Inflammatory macrophage (primary cell): ENCODE measurements at places on chromosomes 4 and X.

DNA sequence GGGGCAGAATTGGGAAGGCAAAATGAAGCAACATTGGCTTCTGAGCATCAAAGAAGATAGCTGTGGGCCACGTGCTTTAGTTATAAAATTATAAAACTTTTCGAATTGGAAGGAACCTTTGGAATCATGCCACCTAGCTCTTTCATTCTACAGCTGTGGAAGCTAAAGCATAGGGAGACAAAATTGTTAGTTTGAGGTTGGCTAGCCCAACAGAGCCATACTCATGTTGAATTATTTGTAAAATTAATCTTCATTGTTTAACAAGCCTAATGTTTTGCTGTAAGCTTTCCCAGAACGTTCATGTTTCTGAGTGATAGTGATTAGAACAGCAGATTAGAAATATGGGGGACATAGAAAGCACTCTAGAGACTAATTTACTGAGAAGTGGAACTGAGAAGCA is 35.9 kb downstream of the HHIP start:
- no peak for DNase-seq

DNA sequence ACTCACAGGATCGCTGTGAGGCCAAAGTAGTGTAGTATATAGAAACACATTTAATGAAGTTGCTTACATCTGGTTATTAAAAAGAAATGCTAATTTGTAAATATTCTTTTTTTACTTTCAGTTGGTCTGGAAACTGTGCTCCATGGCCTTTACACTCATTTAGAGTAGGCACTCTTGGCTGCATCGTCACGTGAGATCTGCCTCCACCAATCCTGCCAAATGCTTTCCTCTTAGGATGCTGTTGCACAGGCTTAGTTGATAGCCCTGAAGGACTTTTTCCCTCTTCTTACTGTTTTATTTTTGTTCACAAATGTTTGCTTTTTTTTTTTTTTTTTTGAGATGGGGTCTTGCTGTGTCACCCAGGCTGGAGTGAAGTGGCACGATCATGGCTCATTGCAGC is 6.3 kb downstream of the CPE start:
- no peak for DNase-seq

GRCh38 chr4:11782859-11783258 is 354.2 kb upstream of the HS3ST1 start:
- no peak for DNase-seq

DNA sequence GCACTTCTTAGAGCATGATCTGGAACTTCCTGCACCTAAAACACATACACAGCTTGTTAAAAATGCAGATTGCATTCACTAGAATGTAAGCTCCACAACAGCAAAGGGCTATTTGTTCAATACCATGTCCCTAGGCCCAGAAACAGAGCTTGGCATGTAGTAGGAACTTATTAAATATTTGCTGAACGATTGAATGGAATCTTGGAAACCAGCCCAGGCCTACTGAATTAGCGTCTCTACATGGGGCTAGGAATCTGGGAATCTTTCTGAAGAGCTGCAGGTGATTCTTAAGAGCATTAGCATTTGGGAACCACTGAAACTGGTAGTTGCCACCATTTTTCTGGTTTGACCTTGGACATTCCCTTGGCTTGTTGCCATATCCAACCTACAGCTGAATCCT is 234.1 kb downstream of the STIM2 start:
- DNase-seq, result no peak

- DNase-seq, result no peak
Observed at GRCh38 chr4:76696109-76696508, 201.8 kb downstream of the SOWAHB start.

DNA sequence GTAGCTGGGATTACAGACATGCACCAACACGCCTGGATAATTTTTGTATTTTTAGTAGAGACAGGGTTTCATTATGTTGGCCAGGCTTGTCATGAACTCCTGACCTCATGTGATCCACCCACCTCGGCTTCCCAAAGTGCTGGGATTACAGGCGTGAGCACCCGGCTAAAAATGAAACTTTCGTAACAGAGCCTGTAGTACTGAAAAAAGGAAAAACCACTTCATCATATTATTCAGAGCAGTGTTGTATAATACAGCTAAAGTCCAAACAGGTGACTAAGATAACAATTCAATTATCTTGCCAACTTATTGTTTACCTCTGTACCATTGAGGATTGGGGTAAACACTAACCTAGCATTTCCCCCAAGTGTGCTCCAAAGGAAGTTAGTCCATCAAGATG is 43.9 kb upstream of the HPRT1 start:
- peak; percentile 53 for DNase-seq

GRCh38 chr4:14309431-14309830 is 681.9 kb upstream of the BOD1L1 start:
- DNase-seq, result peak; percentile 86

GRCh38 chr4:176134670-176135069 is 60.7 kb downstream of the SPATA4 start:
- no peak for DNase-seq

DNA sequence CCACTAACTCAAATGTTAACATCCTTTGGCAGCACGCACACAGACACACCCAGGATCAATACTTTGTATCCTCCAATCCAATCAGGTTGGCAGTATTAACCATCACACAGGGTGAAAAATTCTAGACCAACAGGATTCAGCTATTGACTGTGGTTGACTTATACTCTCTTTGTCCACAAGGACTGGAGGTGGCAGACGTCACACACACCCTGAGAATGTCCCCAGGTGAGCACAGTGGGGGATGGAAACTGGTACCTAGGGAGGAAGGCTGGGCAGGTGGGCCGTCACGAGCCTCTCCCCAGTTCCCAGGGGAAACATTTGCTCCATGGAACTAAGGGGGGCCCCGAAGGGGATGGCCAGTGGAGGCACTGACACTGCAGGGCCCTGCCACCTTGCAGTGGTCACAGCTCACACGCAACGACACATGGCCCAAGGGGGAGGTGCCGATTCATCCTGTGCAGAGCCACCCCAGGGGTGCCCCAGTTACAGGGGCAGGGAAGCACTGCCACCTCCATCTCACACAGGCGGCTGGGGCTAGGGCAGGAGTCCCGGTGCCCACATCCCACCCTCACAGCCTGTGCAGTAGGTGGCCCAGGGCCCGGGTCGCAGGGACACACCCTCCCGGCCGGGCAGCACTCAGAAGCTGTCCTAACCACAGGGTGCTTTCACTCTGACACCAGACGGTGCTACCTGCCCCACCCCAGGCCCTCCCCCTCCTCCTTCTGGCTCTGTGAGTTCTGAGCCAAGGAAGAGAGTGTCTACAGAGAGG is 17.4 kb downstream of the ZFYVE28 start:
- DNase-seq, result no peak

DNA sequence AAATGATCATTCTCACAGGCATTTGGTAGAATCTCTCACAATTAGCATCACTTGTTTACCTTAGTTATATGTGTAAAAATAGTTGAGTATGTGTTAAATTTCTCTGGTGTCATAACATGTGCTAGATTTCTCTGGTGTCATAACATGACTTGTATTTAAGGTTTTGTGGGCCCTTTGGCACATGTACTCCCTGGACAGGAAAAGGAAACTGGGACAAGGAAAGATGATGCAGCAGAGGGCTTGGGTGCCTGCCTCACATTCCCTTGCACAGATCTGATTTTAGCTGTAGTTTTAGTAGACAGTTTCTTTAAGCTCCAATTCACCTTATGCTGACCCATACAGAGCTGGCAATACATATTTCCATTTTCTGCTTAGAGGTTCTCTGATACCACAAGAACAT is 726.0 kb downstream of the C4orf33 start:
- no peak for DNase-seq

DNA sequence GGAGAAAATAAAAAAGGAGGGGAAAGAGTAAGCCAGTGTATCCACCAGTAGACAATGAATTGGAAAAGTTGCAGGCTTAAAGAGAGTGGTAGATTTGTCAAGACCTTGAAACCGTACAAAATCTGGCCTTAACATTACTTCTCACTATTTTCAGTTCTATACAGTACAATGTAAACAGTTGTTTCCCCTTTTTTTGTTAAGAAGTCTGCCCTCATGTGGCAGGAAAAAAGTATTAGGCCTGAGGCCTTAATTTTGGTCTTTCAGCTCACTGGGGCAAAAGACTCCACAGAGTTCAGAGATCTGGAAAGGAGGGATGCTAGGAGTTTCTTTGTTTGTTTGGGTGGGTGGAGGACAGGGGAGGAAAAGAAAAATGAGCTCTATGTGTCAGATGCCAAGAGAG is 92.8 kb upstream of the CCDC160 start:
- peak; percentile 30 for DNase-seq

GRCh38 chr4:54215379-54216077 is 13.6 kb upstream of the PDGFRA start:
- no peak for DNase-seq

DNA sequence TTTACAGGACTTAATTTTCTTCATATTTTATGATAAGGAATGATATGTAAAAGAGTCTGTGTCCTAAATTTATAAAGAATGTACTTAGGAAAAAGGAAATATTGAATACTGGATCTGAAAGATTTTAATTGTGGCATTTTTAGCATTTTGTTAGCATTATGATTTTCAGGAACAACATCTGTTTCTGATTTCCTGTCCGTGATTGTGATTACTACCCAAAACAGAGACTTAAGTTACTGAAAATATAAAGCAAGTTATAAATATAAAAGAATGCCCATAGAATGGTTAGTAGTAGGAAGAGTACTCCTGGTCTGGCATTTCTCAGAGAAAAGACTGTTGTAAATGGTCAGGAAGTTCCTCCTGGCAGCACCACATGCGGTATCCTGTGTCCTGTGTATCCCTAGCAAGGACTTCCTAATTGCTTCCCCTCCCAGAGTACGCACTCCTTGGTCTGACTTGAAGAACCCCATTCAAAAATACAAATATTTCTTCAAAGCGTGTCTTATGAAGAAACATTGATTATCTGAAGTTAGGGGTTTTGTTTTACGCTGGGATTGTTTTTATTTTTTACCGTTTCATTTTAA is 88.9 kb downstream of the RS1 start:
- DNase-seq, result no peak

GRCh38 chr4:153166716-153167501 is 37.3 kb upstream of the TRIM2 start:
- no peak for DNase-seq

DNA sequence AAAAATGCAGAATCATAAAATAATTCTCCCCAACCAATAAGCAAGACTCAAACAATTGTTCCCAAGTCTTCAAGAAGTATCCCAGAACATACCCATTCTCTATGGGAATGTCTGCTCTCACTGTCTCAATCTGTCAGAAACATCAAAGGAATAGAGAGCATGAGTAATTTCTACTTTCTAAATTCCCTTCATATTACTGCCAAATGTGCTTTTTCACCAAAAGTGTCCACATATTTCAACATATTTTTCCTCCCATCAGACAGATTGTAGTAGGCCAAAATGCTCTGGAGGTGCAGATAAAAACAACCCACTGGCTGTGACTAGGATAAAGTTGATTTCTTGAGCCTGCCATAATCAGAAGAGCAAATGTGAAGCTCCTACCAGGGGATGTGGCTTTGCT is 692.0 kb upstream of the FAM241A start:
- no peak for DNase-seq

- no peak for DNase-seq
Observed at GRCh38 chr4:153159728-153160221, 44.5 kb upstream of the TRIM2 start.

- no peak for DNase-seq
Observed at GRCh38 chr4:139672215-139672614, 6.6 kb downstream of the MGST2 start.

DNA sequence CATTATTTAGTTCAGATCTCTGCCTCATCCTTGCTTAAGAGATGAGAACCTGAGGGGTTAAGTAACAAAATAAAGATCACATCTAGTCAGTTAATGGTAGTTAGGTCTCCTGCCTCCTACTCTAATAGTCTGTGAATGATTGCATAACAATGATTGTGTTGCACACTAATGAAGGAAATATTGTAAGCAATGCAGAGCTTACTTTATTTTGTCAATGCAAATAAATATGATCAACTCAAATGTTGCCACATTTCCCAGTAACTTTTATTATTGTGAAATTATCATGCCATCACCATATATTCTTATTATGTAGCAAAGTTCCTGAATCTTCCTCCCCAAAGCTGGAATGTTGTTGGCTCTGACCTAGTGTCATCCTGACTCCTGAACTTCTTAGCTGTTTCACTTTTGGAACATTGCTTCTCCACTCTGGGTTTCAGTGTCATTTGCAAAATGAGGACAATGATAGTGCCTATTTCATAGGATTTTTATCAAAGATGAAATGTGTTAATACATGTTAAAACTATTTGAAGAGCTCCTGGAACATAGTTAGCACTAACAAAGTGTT is 17.0 kb upstream of the GABRA4 start:
- DNase-seq, result no peak
